Fibroblast of lung (primary cell): ENCODE measurements at places on chromosomes 1 and 21.

GRCh38 chr1:183791319-183791718, 13.6 kb upstream of the RGL1 start:
- no peak for DNase-seq

DNA sequence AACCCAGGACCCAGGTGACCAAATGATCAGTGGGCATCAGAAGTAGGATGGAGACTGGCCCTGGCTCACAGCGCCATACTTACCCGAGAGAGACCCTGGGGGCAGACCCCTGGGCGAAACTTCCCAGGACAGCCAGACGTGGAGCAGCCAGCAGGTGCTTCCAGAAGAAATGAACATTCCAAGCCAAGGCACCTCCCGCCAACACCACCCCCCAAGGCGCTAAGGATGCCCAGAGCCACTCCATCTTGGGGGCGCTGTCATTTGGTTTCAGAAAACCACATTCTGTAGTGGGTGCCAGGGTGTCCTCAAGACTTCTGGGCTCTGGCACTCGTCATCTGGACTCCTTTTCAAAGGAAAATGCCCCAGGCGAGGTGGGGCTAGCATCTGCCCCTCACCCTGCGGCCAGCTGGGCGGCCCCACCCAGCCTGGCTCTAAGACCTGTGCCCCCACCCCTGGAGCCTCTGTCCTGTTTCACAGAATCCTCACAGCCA, 98.8 kb downstream of the RIPK4 start:
- no peak for DNase-seq

- peak; percentile 53 for DNase-seq
Observed at GRCh38 chr1:219153723-219154122, 20.0 kb upstream of the LYPLAL1 start.

GRCh38 chr1:100075773-100076172, 57.0 kb downstream of the SASS6 start:
- DNase-seq = no peak

DNA sequence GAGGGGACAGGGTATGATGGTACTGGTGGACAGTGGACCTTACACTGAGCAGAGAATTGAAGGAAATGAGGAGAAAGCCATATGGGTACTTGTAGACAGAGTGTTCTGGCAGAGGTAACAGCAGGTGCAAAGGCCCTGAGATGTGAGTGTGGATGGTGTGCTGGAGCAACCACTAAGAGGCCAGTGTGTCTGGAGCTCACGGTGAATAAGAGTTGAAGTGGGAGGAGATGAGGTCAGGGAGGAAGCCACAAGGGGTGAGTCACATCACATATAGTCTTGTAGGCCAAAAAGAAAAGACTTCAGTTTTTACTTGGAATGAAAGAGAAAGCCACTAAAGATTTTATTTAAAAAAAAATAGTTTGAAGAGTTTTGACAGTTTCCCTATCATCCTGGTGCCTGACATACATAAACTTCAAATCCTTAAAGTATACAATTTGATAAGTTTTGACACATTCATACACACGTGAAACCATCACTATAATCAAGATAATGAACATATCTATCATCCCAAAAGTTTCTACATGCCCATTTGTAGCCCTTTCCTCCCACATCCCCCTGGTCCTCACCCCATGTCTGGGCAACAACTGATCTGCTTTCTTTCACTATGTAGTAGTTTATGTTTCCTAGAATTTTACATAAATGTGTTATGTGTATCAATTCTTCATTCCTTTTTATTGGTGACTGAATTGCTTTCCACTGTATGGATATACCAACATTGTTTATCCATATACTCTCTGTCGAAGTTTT, 148.4 kb downstream of the GPATCH2 start:
- DNase-seq = peak; percentile 97

DNA sequence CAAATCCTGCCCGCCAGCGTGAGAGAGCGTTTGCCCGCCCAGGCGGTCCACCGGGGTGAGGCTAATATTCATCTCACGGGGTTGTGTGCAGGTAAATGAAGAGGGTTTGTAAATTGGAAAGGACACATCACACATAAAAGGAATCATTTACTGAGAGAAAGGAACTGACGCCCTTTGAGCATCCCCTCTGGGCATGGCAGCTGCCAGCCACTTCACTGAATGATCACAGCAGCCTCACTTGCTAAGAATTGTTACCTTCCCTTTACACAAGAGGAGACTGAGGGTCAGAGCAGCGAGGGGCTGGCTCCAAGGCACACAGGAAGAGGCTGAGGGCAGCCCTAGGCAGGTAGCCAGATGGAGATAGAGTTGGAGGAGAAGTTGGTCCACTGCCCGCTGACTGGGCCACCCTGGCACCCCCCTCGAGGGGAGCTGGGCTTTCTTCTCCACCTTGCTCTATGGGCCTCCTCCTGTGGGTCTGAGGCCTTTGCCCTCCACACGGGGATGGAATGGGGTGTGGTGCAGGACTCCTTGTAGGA, 96.0 kb downstream of the FOXD2 start:
- DNase-seq = peak; percentile 3

GRCh38 chr21:46452710-46453109, 6.0 kb upstream of the DIP2A start:
- no peak for DNase-seq

DNA sequence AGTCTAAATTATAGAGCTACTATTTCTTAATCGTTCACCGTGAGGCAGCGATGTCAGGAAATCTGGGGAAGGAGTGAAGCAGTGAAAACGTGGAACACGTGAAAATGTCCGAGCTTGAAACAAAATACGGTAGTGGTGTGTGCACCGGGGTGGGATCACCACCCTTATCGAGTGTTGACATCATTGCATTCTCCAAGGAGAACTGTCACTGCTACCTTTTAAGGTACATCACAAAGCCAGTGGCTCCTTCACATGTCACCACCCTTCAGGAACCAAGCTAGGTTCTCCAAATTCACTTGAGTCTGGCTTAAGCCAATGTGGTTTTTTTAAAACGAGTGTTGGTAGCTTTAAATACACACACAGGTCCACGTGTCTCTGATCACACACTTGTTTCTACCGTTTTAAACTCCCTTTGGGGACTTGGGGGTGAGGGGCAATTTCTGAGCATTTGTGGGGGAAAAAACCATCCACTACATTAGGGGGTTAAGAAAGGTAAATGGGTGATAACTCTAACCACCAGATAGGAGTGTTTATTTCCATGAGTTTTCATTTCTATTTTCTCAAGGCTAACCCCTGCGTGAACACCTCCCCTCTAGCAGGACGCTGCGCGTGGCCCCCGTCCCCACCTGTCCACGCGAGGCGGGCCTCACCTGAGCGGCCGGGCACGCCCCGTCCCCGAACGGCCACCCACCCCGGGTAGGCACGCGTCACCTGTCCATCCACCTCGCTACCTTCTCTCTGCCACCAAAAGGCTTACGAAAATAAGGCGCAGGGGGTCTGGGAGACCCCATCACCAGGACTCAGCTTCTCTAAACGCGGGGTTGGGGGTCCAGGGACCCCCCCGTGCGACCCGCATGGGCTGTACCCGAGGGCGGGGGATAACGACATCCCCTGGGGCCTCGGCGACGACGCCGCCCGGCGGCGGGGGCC, 978 bp downstream of the PRDM15 start:
- peak; percentile 76 for DNase-seq

- no peak for DNase-seq
Observed at GRCh38 chr1:24526940-24527542, 24.4 kb downstream of the RCAN3 start.

DNA sequence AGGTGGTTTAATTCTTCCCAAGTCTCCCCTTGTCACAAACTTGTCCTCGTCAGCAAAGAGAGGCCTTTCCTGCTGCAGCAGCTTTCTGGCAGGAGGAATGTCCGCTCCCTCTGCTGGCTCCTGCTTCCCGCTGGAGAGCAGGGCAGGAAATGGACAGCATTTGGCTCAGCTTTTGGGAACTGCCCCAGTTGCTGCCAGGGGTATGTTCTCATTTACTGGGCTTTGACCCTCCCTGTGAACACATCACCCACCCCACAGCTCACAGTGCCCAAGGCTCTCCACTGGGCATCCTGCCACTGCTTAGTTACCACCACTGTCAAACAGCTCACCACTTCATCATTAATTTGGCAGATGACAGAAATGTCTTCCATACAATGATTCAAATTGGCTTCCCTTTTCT, 75.4 kb downstream of the MRPL37 start:
- peak; percentile 80 for DNase-seq

DNA sequence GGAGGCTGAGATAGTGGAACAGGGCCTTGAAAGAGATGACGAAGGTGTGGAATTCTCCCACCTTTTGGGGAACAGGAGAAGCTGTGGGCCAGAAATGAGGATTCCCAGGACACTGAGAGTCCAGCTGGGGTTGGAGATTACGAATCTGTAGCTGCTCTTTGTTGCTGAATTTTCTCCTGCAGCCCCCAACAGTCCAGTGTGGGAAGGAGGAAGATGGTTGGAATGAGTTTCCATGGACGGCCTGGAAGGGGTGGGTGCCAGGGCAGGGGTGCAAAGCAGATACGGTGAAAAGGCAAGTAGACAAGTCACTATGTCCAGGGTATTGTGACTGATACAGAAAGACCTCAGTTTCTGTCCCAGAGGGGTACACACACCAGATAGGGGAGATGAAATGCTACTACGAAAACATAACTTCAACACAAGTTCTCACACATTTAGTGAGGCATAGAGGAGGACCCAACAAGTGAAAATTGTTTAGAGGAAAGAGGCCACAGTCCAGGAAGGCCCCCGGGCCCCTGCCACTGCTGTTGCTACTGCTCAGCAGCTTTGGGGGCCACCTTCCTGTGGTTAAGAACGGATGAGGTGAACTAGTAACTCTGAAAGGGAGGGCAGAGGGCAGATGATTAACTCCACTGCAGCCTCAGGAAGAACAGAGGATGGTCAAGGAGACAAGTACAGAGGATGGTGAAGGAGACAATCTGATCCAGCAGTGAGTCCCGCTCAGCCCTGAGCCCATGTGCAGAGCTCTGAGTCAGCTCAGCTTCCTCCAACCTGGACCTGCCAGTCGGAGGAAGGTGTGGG, 7.3 kb downstream of the CD244 start:
- no peak for DNase-seq
